ENCODE measurements at places on chromosomes 12 and 14. TPM values are rescaled to one million over a fixed set of nuclear protein-coding genes. Genes with fewer than 3 reads are reported as not detected.
A peak's percentile ranks its signal among the peaks of the same experiment; 100 is the strongest.

E2F7 gene
- polyA plus RNA-seq = 3.7 TPM

RPS26 gene
- 232 TPM for polyA plus RNA-seq

C1S gene
- 80.5 TPM for polyA plus RNA-seq

DNA sequence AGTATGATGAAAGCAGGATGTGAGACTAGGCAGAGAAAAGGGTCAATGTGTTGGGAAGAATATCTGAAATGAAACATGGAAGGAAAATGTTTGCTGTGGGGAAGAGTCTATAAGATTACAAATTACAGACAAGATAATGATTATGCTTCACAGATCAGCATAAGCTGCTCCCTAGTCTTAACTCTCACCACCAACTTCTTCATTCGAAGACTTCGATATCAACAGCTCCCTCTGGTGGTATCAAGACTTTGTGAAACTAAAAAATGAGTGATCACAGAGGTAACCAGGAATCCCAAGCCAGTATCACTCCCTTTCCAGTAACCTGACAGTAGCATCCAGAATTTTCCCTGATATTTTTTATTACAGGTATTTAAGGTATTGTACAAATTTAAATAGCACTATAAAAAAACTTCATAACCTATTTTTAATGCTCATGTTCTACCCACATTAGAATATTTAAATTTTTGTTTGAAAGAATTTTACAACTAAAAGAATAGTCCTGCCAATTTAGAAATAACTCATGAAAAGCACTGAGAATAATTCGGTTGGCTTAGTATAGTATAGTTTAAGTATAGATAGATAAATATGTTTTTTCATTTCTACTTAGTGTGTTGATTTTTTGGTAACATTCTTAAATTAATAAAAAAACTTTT is 84.4 kb downstream of the C2CD5 start:
- no peak overlapping the region for H3K4me3 ChIP-seq
- H3K36me3 ChIP-seq = peaks cover 2% of the 10 kb centered on the region
- H3K4me1 ChIP-seq = no peaks in the 10 kb centered on the region
- peak; percentile 16 for DNase-seq

DNA sequence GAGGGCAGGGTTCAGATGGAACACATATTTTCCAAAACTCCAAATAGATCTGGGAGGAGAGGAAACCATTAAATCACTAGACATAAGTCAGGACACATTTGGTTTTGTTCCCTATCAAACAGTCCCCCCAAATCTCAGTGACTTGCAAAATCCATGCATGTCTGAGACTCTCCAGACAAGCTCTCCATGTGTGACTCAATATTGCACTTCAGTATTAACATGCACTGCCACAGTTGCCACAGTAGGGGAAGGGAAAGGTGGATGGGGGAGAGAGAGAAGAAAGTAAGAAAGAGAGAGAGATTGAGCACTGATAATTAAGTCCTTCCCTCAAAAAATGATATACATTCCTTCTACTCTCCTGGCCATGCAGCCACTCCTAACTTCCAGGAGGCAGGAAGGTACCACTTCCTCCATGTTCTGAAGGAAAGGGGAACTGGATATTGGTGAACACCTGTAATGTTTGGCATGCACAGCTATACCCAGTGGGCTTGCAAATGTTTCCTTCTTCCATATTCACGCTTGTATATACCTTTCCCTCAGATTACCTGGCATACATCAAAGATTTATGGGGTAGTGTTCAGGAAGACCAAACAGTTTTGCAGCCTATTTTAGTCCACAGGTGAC is 310.0 kb downstream of the ZFP36L1 start:
- no peak for DNase-seq
- H3K4me1 ChIP-seq = peaks cover 28% of the 10 kb centered on the region
- no peak overlapping the region for H3K4me3 ChIP-seq

- no peaks in the 10 kb centered on the region for H3K27me3 ChIP-seq
- DNase-seq = no peak
- no peak overlapping the region for H3K4me3 ChIP-seq
- peaks cover 22% of the 10 kb centered on the region for H3K36me3 ChIP-seq
- H3K27ac ChIP-seq = no peak overlapping the region
Measured at GRCh38 chr12:26906704-26907103, 31.1 kb downstream of the INTS13 start.

DNA sequence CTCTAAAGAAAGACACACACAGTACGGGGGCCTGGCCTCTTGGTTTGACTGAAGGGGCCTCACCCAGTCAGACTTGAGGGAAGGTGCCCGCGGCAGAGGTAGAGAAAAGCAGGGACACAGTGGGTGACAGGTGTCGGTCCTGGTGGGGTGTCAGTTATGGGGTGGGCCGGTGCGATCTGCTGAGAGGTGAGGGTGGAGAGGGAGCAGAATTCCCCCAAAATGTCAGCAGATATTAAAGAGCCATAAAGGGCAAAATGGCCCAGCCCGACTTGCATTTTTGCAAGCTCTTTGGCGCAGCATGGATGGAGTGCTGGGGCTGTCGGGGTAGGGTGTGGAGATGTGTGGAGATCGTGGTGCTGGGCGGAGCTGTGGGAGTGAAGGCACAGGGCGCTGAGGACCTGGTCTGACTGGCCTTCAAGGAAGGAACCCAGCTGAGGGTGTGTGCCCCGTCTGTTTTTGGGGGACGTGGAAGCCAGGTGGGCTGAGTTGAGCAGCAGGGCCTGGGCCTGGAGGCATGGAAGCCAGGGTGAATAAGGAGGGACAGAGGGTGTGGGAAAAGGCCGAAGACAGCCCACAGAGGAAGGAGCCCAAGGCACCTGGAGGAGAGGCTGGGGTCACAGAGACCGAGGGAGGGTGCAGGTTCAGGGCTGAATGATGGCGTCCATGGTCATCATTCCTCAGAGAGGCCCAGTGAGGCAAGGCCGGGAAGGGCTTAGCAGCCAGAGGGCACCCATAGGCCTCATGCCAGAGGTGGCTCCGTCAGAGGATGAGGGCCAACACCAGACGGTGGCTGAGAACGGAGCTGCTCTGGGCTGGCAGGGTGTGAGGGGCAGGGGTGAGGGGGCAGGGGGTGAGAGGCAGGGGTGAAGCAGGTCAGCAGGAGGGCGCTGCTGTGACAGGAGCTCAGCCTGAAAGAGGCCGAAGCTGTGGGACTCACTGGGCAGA is 48.2 kb upstream of the DYNC1H1 start:
- H3K36me3 ChIP-seq = peaks cover 48% of the 10 kb centered on the region
- H3K4me1 ChIP-seq = no peaks in the 10 kb centered on the region
- no peaks in the 10 kb centered on the region for H3K27me3 ChIP-seq
- no peak overlapping the region for H3K4me3 ChIP-seq

DNA sequence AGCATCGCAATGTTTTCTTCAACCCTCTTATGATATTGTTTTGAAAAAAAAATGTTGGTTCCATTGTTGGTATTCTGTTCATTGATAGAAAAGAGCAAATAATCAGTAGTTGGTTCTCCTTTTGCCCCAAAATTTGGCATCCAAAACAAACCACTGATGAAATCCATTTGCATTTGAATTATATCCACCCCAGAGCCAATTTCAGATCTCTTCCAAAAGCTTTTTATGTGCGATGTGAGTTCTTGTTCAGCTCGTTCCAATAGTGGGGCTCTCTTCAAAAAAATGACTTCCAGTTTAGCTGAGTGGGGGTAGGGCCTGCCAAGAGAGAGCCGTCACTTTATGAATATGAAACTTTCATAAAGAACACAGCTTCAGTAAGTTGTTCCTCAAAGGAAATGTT is 130.7 kb downstream of the DIO2 start:
- no peaks in the 10 kb centered on the region for H3K4me1 ChIP-seq
- no peak overlapping the region for H3K4me3 ChIP-seq
- no peaks in the 10 kb centered on the region for H3K27me3 ChIP-seq

GRCh38 chr12:13199592-13199991 is 3.1 kb downstream of the EMP1 start:
- H3K4me1 ChIP-seq = peaks cover 20% of the 10 kb centered on the region
- no peak for DNase-seq
- no peaks in the 10 kb centered on the region for H3K36me3 ChIP-seq

DNA sequence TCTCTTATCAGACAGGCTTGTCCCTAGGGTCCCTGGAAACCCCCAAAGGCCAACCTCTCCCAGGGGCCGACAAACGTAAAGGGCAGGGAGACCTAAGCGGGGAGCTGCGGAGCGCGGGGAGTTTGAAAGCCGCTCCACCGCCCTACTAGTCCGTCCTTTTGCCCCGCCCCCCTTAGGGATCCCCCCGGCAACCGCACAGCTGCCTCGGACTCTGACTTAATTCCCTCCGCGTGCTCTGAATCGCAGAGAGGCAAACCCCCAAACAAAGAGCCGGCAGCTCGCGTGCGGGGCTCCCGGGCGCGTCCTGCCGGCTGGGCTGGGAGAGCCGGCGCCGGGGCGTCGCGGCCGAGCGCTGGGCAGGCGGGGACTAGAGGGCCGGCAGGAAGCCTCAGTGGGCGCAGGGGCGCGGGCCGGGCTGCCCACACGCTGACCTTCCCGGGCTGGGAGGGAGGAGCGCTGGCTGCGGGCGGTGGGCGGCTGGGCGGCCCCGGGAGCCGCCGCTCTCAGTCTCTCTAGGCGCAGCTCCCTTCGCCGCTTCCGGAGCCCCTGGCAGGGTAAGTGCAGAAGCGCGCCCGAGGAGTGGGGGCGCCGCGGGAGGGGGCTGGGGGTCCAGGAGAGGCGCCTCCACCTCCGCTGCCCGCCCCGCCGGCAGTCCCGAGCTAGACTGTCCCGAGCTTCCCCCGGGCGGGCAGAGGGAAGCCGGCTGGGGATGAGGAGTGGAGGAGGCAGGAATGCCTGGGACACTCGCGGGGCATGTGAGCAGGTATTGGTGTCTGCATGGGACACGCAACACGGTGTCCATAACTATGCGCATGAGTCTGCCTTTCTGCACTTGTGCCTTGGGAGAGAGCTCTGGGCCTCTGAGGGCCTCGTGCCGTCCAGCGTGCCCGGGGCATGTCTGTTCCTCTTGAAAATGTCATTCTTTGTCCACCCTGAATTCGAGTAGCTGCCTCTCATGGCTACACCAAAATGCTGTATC is at the start of gene TSPAN11:
TSS of gene TSPAN11 (plus strand) at position 506 of the 979 bp plus-strand sequence. CDS start 27,244 bp downstream, outside the sequence.
- no peaks in the 10 kb centered on the region for H3K36me3 ChIP-seq
- H3K4me1 ChIP-seq = no peaks in the 10 kb centered on the region
- H3K27me3 ChIP-seq = peaks cover 46% of the 10 kb centered on the region
- peak within 1 kb of the TSS; percentile 23 for H3K4me3 ChIP-seq
- DNase-seq = peak; percentile 46

DNA sequence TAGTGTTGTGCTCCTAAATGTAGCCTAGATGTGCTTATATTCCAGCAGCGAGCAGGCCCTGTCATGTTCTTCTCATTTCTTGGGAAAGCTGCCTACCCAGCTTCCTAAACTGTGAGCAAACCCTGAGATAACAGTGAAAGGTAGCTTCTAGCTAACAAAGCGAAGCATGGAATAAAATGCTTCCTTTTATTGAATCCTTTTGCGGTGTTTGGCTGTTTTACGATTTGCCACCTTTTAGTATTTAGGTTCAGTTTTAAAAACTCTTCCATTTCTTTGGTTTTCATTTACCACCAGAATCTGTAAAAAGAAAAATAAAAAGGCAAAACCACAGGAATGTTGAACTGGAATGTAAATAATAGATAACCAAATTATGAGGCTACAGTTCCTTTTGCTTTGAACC is 5.0 kb upstream of the PKP2 start:
- no peaks in the 10 kb centered on the region for H3K27me3 ChIP-seq
- H3K4me1 ChIP-seq = peaks cover 25% of the 10 kb centered on the region
- DNase-seq = no peak
- H3K27ac ChIP-seq = no peak overlapping the region
- H3K4me3 ChIP-seq = no peak overlapping the region
- H3K36me3 ChIP-seq = no peaks in the 10 kb centered on the region

DNA sequence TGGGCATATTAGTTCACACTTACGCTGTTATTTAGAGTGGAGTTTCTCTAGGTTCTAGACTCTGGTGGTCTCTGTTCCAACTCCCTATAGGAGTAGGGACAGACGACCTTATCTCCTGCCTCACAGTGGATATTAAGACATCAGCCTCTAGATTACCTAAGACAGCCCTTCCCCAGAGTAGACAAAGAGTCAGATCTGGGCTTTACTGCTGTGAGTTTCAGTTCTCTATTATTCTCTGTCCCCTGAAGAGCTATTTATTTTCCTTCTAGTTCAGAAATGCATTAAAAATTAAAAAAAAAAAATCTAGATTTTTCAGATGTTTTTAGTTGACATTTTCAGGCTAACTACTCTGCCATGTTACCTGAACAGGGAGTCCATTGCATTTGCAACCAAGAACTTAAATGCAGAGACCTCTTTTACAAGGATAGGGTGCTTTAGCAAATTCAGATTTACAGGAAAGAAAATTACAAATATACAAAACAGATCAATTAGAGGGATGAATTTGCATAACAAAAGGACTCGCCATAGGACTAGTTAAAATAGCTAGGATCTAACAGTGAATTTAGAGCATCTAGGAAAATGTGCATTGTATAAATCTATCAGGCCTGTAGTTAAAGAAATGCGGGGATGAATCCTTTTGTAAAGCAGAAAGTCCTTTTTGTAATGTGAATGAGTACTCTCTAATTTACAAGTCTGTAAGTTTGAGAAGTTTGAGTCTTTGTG is 381.4 kb downstream of the APAF1 start:
- H3K27ac ChIP-seq = no peak overlapping the region
- DNase-seq = no peak
- no peaks in the 10 kb centered on the region for H3K27me3 ChIP-seq
- H3K4me1 ChIP-seq = no peaks in the 10 kb centered on the region
- H3K4me3 ChIP-seq = no peak overlapping the region
- no peaks in the 10 kb centered on the region for H3K36me3 ChIP-seq

DNA sequence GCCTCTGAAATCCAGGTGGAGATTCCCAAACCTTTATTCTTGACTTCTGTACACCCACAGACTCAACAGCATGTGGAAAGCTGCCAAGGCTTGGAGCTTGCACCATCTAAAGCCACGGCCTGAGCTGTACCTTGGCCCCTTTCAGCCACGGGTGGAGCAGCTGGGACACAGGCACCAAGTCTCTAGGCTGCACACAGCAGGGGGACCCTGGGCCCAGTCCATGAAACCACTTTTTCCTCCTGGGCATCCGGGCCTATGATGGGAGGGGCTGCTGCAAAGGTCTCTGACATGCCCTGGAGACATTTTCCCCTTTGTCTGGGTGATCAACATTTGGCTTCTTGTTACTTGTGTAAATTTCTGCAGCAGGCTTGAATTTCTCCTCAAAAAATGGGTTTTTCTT is 32.0 kb downstream of the EIF2S3B start:
- no peaks in the 10 kb centered on the region for H3K4me1 ChIP-seq
- H3K4me3 ChIP-seq = no peak overlapping the region
- H3K27ac ChIP-seq = no peak overlapping the region
- no peaks in the 10 kb centered on the region for H3K36me3 ChIP-seq

DNA sequence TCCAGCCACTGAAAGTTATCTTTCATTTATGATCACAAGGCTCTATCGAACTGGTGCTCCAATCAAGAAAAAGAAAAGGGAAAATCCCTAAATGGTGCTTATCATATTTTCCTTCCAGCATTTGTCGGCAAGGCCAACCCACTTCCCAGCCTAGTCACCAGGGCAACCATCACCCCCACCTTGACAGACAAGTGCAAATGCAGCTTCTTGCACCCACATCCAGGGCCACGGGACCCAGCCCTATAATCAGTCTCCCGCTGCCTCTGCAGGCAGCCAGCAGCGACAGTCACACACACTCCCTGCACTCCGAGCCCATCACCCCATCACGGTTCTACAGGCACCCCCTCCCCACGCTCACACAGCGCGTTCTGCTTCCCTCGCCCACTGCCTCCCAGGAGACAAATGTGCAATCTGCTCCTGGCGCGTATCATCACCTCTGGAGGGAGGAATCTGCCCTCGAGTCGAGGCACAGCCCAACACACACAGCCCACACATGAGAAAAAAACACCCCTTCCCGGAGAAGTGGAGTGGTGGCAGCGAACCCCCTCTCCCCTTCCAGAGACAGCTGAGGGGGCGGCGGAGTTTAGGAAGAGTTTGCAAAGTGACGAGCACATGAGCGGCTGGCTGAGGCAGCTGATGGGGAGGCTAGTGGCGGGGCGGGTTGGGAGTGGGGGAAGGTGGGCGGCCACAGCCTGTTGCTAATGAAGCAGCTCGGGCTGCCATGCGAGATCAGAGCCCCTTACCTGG is 9.3 kb upstream of the PPP4R4 start:
- H3K36me3 ChIP-seq = no peaks in the 10 kb centered on the region
- no peak for DNase-seq
- H3K4me3 ChIP-seq = no peak overlapping the region
- H3K27ac ChIP-seq = no peak overlapping the region

All from large intestine (tissue), 12 donors.